Stimulated activated CD4-positive, alpha-beta T cell treated with anti-CD3 and anti-CD28 coated beads, TNF-alpha, amount 100 ng/mL, for 1 hour (primary cell): ENCODE measurements at places on chromosomes 3 and 15.

DNA sequence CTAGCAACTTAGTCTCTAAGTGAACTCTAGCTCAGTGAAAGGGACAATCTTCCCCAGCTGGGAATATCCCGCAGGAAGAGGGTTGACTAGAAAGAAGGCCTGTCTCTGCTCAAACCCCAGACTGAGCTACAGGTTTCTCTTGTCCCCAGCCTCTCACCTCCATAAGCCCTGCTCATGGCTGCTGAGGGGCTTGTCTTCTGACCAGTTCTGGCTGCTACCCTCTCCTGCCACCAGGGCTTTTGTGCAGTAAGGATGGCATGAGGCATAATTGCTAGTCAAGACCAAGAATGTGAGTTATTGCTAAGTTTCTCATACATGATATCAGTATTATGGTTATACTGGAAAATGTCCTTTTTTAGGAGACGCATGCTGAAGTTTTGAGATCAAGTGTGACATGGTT is 21.3 kb downstream of the WDR53 start:
- no peak for DNase-seq

GRCh38 chr3:30510596-30510995 is 95.8 kb upstream of the TGFBR2 start:
- DNase-seq, result no peak

DNA sequence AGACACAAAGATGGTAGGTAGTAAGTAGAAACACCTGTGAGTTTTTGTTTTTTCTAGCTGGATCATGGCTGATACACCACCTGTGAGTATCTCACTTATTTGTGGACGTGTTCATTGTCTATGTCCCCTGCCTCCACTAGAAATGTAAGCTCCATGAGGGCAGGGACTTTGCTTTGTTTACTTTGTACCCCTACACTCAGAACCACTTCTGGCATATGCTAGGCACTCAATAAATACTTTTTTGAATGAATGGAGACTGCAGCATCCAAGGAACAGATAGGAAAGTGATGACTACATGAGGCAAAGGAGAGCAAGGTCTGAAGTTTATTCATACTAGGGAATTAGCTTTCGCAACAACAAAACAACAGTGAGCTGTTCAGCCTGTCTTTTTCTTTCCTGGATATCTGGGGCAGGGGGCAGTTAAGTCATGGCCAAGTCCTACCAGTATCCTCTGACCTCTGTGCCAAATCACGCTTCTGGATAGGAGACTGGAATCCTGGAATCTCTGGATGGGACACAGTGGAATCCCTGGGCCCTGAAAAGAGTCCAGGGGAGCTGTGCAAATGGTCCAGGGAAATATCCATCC is 11.6 kb upstream of the EPB42 start:
- no peak for DNase-seq

GRCh38 chr3:170714122-170714521 is 128.2 kb upstream of the SLC7A14 start:
- no peak for DNase-seq

GRCh38 chr15:34802371-34802770 is 7.0 kb upstream of the ACTC1 start:
- no peak for DNase-seq

DNA sequence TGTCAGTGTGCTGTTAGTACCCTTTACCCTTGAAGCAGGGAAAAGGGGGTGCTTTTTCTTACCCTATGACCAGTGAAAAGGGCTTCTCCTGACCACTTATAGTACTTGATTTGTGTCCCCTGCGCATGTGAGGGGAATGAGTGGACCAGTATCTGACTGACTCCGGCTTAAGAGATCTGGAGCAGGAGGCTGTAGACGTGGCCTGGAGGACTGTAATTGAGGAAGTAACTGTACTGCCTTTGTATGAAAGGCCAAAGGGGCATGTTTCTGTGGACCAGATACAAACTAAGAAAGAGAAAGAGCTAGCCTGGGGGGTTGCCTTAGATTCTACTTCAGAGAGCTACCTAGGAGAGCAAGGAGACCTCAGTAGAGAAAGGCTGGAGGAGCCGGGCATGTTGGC is 89.9 kb upstream of the TBL1XR1 start:
- DNase-seq, result no peak

GRCh38 chr3:100966049-100966491 is 27.2 kb downstream of the ABI3BP start:
- DNase-seq, result no peak

GRCh38 chr3:117404141-117404540 is 694.6 kb downstream of the TUSC7 start:
- DNase-seq, result no peak

- no peak for DNase-seq
Observed at GRCh38 chr15:88852476-88852875, 42.9 kb downstream of the HAPLN3 start.

GRCh38 chr3:65178703-65179102 is 490.9 kb upstream of the ADAMTS9 start:
- no peak for DNase-seq

GRCh38 chr3:149813367-149814281 is 609 bp downstream of the RNF13 start:
- no peak for DNase-seq

DNA sequence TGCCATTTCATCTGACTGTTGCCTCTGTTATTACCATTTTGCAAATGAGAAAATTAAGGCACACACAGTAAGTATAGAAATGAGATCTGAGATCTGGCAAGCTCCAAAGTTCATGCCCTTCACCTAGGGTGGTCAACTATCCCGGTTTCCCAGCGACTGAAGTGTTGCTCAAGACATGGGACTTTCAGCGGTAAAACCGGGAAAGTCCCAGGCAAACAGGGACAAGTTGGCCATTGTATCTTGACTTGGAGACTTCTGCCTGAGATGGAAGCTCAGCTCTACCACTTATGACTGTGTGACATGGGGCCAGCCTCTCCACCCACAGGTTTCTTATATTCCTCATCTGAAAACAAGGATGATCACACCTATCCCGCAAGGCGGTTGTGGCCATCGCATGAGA is 55.6 kb upstream of the TPM1 start:
- DNase-seq, result no peak

DNA sequence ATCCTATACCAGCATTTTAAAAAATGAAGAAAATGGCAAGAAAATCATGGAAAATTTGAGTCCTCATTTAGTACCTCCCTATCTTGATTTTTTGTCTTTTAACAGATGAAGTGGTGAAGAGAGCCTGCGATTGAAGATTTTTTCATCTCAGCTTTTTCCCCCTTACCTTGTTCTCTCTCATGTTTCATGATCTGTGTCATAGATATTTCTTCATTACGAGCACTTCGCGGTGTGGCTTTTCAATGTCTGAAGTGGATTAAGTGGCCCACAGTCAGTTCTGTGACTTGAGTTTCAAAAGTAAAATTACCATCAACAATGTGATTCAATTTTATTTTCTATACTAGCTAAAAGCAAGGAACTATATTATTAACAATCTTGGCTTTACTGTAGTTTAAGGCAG is 147.2 kb downstream of the FNDC3B start:
- no peak for DNase-seq

DNA sequence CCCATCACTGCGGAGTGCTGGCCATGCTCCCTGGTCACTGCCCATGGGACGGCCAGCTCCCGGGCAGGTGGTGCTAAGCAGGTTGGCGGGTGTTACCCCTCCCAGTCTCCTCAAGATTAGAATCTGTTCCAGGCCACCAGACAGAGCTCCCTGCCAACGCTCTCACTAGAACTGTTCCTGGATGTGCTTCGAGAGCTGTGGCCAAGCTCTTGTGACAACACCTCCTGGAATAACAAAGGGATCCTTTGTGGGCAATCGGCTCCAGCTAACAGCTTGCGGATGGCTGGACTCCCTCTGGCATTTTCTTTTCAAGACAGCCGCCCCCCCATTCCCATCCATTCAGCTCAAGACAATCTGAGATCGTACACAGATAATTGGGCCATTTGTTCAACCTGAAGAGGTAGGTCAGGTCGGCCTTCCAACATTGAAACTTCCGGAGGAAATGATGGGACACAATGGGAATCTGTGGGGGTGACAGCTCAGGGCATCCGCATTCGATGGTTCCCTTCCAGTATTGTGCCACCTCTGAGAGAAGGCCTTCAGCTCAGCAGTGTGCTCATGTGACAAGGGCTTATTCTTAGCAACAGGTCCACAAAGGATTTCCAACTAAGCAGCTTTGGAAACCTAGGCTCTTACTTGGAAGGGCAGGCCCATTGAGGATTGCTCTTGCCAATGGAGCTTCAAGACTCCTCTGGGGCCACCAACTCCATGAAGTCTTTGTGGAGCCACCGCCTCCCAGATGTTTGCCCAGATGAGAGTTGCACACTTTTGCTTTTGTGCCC is 11.6 kb upstream of the EPHB3 start:
- DNase-seq, result no peak

DNA sequence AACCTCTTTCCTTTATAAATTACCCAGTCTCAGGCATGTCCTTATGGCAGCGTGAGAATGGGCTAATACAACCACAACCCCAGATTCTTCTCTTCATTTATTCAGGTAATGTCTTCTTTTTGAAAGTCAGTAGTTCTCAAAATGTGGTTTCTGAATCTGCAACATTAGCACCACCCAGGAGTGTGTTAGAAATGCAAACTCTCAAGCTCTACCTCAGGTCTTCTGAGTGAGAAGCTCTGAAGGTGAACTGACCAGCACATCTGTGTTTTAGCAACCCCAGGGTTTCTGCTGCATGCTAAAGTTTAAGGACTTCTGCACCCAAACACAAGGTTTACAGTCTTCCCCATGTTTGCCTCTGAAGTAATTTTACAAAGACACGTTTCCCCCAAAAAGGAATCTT is 22.3 kb upstream of the TRIM59 start:
- DNase-seq, result no peak

DNA sequence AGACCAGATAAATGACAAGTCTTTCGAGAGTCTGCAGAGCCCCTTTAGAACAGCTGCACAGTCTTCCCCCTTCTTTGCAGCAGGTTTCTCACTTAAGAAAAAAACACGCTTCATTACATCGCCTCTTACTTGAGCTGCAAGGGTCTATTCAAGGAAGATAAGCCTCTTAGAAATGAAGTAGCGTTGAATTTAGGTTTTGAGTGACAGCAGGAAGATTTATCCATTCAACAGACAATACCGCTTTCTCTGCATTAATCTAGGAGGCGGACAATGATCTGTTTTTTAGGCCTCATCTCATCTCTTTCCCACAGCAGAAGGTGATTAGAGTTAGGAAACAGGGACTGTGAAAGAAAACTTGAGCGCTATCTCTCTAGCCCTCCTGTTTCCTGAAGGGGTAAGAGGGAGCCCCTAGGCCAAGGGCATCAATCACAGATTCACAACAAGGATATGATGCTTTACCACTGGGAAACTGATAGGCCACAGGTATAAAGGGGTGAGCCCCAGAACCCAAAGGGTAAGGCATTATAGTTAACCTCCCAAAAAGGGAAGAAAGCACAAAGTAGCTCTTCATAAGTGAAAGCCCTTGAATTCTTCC is 84.3 kb downstream of the MECOM start:
- DNase-seq, result no peak

GRCh38 chr15:32041294-32041693 is 11.0 kb downstream of the CHRNA7 start:
- DNase-seq, result no peak

GRCh38 chr3:128448491-128448890 is 18.2 kb downstream of the DNAJB8 start:
- no peak for DNase-seq

DNA sequence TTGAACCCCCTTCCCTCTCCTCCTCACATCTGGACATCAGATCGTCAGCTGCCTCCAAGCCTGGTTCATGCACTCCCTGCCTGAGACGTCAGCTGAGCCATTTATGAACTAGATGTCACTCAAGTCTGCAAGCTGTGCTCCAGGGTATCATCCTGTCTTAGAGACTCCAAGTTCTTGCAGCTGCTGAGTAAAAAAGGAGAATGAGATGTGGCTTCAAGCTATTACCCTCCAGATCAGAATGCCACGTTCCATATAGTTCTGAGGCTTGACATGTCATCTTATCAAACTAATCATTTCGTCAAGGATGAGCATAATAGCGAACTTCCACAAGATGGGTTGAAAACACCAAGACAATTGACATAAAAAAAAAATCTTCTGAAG is 766.3 kb downstream of the TBL1XR1 start:
- no peak for DNase-seq

- no peak for DNase-seq
Observed at GRCh38 chr3:172766241-172766640, 15.7 kb downstream of the ECT2 start.

DNA sequence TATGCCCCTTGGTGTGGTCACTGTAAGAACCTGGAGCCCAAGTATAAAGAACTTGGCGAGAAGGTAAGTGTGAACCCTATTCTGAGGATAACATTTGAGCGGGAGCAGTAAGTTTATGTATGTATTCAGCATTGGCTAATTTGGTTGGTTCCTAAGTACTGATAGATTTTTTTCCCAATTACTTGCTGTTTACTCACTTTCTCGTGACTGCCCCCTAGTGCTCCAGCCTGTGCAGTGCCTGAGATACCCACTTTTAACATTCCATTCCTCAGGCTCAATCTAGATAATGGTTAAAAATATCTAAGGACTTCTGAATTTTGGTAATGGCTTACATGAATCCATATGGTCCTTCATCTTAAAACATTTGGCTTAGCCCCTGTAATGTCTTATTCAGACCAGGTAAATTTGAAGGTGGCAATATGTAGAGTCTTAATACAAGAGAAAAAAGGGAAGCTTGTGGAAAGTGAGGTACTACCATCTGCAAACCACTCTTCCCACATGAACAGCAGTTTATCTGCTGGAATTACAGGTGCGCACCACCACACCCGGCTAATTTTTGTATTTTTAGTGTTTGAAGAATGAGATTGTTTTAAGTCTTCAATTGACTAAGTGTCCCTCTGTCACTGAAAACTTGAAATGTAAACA is 7.1 kb downstream of the ELL3 start:
- DNase-seq, result no peak

- DNase-seq, result no peak
Observed at GRCh38 chr3:52454938-52455282, 494 bp upstream of the NISCH start.

- no peak for DNase-seq
Observed at GRCh38 chr3:71025010-71025409, 558.5 kb downstream of the FOXP1 start.

- no peak for DNase-seq
Observed at GRCh38 chr15:88246081-88246480, 10.5 kb downstream of the NTRK3 start.

- DNase-seq, result no peak
Observed at GRCh38 chr3:153369561-153370374, 207.7 kb downstream of the RAP2B start.
